ENCODE measurements at places on chromosomes 7 and 10. TPM values are rescaled to one million over a fixed set of nuclear protein-coding genes. Genes with fewer than 3 reads are reported as not detected.

The HDAC9 gene
- 56.2 TPM for total RNA-seq

The ATRNL1 gene
- total RNA-seq: 11.7 TPM

The MMD2 gene
- not detected for total RNA-seq

The CAV2 gene
- 85.3 TPM for total RNA-seq

The DKK1 gene
- total RNA-seq: 0.51 TPM

The KLLN gene
- 0.10 TPM for total RNA-seq

The GPR158 gene
- total RNA-seq: 0.10 TPM

Measured in tongue (tissue), 3 donors.